ENCODE measurements at places on chromosomes 12 and 14.
A peak's percentile ranks its signal among the peaks of the same experiment; 100 is the strongest.

DNA sequence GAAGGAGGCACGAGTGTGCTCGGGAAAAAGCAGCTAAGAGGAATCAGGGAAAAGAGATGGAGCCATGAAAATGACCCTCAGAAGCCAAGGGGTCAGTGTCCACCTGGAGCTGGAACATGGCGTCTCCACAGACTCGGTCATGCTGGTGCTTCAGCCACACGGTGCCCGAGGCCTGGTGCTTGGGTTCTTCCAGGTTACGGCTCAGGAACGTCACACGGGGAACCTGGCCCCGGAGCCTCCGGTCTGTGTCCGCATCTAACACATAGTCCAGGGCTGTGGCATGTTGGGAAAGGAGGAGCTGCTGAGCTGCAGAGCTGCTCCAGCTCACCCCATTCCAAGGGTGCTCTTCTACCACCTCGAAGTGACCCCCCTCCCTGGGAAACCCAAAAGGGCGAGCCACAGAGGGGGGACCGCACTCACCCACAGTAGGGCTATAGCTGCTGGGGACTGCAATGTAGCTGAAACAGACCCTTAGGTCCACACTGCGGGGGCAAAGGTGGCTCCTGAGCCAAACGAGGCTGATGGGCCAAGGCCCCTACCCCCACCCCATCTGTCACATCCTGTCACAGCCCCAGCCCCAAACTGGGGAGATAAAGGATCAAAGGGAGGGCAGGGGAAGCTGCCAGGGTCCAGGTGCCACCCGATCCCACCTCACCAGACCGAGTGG is 10.8 kb downstream of the ITGA7 start:
- no peak for DNase-seq

GRCh38 chr14:78162202-78162601 is 8.0 kb upstream of the NRXN3 start:
- no peak for DNase-seq

GRCh38 chr12:2540535-2540941 is 254.2 kb upstream of the FKBP4 start:
- DNase-seq: no peak

GRCh38 chr14:96876747-96877146 is 79.6 kb downstream of the VRK1 start:
- DNase-seq: no peak

GRCh38 chr12:105798256-105798845 is 340.4 kb downstream of the NUAK1 start:
- no peak for DNase-seq

- DNase-seq: no peak
These were observed 8.5 kb downstream of the KLHL33 start for GRCh38 chr14:20427231-20428009.

GRCh38 chr12:120536064-120536791 is 2.1 kb downstream of the RNF10 start:
- DNase-seq: no peak

- no peak for DNase-seq
These were observed 160.0 kb downstream of the TRHDE start for GRCh38 chr12:72432037-72432604.

DNA sequence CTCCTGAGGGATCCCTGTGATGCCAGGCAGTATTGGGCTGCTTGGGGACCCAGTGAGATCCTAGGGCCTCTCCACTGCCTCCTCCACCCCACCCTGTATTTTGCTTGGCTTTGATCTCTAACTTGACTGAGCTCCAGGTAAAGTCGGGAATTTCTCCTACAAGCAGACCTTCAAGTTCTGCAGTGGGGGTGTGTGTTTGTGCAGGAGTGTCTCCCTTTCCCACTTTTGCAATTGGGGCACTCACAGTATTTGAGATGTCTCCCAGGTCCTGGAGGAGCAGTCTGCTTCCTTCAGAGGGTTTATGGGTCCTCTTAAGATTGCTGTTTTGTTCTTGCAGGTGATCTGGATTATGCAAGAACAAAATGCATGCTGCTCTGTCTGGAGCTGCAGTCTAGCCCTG is 68.9 kb downstream of the ALG10B start:
- DNase-seq: no peak

DNA sequence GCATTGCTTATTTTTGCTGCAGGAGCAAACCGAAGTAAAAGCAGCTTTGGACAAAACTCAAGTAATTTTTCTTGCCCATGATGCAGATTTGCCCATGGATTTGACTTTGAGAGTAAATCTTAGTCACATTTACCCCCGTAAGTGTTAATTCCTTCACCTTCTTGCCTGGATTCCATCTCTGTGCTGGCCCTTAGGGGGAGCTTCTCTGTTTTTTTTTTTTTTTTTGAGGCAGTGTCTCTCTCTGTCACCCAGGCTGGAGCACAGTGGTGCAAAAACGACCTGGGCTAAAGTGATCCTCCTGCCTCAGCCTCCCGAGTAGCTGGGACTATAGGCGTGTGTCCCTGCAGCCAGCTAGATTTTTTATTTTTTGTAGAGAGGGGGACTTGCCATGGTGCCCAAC is 210.2 kb downstream of the FUT8 start:
- DNase-seq: no peak

DNA sequence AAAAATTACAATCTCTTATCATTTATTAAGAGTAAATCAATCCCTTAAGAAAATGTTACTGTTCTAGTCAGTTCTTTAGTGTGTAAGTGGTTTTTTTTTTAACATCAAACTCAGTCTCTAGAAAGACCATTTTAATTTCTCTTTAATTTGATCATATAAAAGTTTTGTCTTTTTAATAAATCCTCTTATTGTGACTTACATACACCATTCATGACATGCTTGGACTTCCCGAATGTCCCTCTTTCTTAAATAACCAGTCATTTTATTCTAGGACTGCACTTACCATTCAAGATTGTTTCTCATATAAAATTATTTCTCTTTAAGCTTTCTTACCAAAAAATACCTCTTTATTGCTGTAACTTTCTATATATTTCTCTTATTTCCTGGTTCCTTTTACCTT is 60.8 kb upstream of the EVL start:
- no peak for DNase-seq

DNA sequence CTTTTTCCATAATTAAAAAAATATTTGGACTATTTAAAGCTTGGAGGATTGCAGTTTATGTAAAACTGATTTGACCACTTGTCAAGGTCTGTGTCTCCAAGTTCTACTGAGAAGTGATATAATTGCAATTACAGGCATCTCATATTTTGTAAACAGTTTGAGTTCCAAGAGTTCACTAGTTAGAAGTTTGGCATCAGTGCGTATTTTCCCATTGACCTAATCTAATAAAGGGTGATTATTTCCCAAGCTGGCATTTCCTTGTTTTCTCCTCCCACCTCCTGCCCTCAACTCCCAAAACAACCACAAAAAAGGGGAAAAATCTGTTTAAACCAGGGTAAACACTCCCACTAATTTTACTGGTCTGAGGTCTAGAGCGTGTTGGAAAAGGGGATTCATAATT is 3.0 kb upstream of the MYF6 start:
- no peak for DNase-seq

DNA sequence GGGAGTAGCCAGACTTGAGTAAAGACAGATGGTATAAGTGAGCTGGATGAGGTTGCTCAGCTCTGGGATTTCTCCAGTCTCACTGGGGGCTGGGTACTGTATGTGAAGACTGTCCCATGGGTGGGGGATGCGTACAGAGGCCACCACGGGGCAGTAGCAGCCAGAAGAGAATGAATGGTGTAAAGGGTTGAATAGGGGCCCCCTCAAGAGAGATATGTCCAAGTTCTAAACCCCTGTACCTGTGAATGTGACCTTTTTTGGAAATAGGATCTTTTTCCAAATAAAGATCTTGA is 21.8 kb upstream of the BCDIN3D start:
- DNase-seq: no peak

- DNase-seq: no peak
These were observed 29.6 kb downstream of the BRI3BP start for GRCh38 chr12:125023065-125023464.

- DNase-seq: peak; percentile 68
These were observed 596 bp downstream of the DLST start for GRCh38 chr14:74882103-74882920.

DNA sequence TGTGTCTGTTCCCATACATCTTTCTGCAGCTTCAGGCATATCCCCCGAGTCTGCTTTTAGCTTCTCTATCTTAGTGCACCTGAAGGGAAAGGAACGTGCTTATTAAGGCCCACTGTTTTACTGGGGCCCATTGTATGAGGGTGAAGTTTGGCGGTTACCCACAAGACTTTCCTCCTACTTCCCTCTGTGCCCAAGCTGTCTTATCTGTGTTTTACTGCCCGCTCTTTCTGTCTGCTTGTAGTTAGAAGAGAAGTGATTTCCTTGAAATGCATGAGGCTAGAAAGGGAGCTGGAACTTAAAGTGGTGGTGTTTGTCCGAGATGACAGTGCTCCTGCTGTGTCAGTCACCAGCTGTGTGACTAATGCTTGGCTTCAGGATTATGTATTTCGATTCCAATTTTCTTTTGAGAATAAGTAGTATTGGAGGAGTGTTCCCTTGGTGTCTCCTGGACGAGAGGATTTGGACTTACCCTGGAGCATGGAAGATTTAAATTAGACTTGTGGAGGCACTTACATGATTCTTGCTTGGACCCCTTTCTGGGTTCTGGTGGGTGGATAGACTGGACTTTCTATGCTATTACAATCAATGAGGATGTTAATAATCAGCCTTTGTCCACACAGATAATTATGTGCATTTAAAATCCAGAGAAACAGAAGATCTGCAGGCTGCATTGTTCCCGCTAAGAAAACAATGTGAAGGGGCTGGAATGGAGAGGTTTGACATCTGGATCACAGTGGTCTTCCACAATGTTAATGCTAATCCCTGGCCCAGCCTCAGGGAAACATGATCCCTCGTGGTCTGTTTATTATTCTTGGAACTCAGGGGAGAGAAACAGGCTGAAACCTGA is 13.9 kb upstream of the KRT86 start:
- DNase-seq: peak; percentile 85

DNA sequence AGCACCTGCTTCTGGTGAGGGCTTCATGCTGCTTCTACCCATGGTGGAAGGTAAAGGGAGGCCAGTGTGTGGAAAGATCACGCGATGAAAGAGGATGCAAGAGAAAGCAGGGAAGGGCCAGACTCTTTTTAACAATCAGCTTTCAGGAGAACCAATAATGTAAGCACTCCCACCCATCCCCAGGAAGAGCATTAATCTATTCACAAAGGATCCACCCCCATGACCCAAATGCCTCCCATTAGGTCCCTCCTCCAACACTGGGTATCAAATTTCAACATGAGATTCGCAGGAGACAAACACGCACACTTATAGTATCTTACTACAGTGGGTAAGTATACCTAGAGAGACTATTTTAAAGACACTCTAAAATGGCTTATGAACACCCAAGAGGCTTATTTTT is 80.5 kb upstream of the TMCC3 start:
- DNase-seq: no peak

DNA sequence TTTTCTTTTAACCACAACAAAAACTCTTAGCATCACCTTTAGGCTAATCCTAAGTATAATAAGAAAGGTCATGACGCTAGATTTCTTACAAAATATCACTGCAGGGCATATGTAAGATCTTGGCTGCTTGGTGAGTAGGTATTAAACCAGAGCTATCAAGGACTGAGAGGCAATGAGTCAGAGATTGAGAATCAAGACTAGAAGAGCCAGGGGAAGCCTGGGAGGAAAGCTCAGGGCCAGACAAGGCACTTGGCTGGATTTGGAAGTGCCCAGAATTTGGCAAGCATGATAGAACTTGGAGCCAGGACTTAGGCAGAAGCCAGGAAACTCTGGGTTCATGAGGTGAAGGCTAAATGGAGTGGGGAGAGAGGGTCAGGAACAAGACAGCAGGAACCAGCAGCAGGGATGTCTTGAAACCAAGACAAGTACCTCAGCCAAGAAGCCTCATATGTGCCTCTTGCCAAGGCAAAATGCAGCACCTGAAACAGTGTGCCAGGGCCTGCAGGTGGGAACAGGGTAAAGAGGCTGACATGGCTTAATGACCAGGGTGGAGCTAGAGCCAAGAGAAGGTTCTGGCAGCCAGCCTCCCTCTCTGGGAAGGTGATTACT is 49.9 kb downstream of the PTHLH start:
- no peak for DNase-seq

GRCh38 chr12:12194206-12194605 is 72.6 kb downstream of the LRP6 start:
- DNase-seq: no peak

DNA sequence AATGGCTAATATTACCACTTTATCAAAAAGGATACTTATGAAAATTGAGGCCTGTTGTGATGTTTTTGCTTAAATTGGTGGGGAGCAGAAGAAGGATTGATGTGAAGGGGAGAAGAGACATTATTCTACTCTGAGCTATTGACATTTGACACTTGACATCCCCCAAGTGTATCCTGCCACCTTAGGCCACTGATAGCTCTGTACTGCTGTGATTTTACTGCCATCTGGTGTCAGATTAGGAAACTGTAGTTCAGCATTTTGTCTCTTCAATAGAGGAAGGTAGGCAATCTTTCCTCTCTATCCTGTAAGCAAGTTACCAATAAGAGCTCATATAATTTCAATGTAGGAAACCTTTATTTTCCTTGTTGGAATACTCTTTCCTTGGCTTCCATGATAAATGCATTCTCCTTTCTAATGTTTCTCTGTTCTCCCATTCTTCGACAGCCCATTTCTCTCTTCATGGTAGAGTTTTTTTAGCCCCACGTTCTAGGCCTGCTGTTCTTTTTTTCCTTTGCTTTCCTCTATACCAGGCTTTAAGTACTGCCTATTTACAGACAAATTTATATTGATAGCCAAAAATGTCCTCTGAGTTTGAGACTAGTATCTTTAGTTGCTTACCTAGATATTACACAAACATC is 46.3 kb downstream of the PPHLN1 start:
- DNase-seq: peak; percentile 79

DNA sequence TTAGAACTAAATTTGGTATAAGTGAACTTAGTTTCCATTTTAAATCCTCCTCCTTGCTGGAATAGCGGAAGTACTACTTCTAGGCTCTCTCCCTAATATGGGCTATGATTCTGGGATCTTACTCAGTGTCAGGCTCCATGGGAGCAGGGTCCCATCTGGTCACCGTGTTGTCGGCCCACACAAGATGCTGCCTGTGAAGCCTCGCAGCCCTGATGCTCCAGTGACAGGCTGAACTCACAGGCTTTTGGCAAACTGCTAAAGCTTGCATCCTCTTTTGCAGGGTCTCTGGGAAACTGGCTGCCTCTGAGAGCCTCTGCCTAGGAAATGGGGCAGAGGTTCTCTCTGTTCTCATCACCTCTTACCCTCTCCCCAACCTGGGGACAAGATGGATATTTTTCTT is 88.4 kb downstream of the RPAP3 start:
- no peak for DNase-seq

- DNase-seq: no peak
These were observed 32.7 kb downstream of the TSPAN11 start for GRCh38 chr12:30959110-30959710.

DNA sequence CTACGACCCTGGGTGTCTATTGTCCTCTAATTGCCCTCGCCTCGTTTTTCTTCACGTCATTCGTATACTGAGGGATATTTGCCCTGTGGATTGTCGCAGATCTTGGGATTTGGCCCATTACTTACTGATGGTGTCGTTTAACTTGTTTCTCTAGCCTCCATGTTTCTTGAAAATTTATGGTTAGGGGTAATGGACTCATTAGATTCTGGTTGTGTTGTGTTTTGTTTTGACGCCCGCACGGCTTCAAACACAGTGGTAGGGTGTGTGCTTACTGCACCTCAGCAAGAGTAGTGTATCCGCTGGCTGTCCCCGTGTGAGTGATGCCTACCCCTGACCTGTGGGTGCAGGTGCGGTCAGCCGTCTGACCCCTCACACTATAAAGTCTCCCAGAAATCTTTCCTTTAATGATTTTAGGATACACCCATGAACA is 874 bp upstream of the RNU6-8 start:
- no peak for DNase-seq

GRCh38 chr14:75312341-75312740 is 33.7 kb downstream of the FOS start:
- DNase-seq: no peak

- no peak for DNase-seq
These were observed 8.8 kb upstream of the ACVRL1 start for GRCh38 chr12:51898506-51898905.
